CD14-positive monocyte (primary cell): ENCODE measurements at places on chromosomes 5 and 9. TPM values are rescaled to one million over a fixed set of nuclear protein-coding genes. Genes with fewer than 3 reads are reported as not detected.

DNA sequence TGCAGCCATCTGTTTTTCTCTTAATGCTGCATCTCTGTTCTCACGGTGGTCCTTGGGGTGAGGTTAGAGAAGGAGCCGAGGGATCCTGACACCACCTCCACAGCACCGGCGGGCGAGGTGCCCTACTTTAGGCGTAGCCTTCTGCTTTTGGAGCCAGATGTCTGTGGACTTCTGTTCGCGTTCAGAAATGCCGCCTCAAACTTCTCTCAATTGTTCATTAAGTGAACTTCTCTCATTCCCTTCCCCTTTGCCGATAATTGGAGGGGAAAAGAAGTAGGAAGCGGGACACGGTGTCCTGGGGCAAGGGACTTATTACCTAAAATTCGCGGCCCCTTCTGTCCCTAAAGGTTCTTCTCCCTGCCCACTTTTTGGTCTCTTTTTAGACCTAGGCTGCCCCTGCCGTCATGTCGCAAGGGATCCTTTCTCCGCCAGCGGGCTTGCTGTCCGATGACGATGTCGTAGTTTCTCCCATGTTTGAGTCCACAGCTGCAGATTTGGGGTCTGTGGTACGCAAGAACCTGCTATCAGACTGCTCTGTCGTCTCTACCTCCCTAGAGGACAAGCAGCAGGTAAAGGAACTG is 455 bp downstream of the KIF20A start:
- DNase-seq, result no peak

GRCh38 chr9:134360897-134361296 is 34.6 kb downstream of the RXRA start:
- DNase-seq, result no peak

DNA sequence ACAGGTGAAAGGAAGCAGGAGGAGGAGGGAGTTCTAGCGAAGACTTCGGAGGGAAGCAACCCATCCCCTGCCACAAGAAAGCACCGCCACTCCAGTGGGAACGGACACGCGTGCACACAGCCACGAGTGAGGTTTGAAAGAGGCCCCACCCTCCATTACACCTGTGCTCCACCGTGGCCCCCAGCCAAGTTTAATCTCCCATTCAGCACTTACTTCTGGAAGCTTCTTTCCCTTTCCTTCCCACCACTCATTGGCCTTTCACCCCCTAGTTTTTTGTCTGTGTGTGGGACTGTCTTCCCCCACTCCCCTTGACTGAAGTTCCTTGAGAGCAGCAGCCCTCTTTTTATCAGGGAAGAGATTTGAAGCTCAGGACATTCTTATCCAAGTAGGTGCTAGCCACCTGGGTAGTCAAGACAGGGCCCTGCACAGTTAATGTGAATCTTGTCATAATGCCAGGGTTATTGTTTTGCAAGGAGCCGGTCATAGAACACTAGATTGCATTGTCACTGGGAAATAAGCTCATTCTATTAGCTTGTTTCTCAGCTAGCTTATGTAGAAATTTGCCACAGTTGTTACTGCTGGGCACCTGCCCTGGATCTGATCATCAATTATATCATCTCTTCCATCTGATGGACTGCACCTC is 256.0 kb downstream of the DOCK8 start:
- no peak for DNase-seq

GRCh38 chr9:82923912-82924605 is 138.9 kb downstream of the RASEF start:
- no peak for DNase-seq

DNA sequence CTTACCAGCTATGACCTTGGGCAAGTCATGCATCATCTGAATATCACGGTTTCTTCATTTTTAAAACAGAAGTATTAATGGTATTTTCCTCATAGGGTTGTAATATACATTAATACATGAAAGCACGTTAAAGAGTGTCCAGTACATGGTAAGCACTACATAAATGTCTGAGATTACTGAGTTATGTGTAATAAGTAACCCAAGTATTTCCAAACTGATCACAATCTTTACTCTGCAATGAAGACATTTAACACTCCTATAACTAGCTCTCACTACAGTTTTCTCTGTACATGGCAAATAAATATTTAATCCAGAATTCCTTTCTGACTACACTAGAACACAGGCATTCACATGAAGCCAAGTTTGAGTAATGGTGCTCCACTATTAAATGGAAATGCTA is 4.0 kb downstream of the GLDC start:
- no peak for DNase-seq

SLC9A3 gene
- polyA plus RNA-seq, result 0.42 TPM

DNA sequence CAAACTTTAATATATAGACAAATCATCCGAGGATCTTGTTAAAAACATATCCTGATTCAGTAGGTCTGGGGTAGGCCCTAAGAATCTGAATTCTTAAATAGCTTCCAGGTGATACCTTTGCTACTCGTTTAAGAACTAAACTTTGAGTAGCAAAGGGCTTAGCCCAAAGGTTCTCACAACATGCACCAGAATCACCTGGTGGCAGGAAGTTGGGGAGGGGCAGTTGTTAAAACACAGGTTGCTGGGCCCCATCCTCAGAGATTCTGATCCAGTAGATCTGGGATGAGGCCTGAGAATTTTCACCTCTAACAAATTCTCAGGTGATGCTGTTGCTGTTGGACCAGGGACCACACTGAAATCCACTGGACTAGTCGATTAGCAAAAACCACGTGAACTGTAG is 20.0 kb upstream of the RGMB start:
- no peak for DNase-seq

DNA sequence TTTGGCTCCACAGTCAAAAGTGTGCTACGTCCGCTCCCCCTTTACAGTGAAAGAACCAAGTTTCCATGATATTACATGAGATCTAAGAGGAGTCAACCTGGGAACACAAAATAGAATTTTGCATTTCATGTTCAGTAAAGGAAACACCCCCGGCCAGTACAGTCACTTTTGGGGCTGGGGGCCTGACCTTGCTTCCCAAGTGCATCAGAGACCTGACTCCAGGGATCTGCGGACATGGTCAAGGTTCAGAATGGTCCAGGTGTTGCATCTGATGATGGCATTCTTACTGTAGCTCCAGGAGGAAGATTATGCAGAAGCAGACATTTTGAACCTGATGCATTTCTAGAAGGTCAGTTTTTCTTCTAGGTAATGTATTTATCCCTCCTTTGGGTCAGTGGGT is 39.8 kb downstream of the AK8 start:
- no peak for DNase-seq

- DNase-seq, result no peak
Measured at GRCh38 chr5:121378559-121379359, 472.9 kb upstream of the FTMT start.
